ENCODE measurements at places on chromosomes 16 and 17.

- DNase-seq, result no peak
These were observed 129.8 kb downstream of the ZNF423 start for GRCh38 chr16:49726155-49726554.

- DNase-seq, result no peak
These were observed 2.6 kb downstream of the BBS2 start for GRCh38 chr16:56517206-56517605.

GRCh38 chr16:88454523-88454947 lies 1.5 kb downstream of the ZFPM1 start:
- peak; percentile 26 for DNase-seq

- DNase-seq, result no peak
These were observed 10.9 kb upstream of the ARHGAP23 start for GRCh38 chr17:38417210-38417951.

DNA sequence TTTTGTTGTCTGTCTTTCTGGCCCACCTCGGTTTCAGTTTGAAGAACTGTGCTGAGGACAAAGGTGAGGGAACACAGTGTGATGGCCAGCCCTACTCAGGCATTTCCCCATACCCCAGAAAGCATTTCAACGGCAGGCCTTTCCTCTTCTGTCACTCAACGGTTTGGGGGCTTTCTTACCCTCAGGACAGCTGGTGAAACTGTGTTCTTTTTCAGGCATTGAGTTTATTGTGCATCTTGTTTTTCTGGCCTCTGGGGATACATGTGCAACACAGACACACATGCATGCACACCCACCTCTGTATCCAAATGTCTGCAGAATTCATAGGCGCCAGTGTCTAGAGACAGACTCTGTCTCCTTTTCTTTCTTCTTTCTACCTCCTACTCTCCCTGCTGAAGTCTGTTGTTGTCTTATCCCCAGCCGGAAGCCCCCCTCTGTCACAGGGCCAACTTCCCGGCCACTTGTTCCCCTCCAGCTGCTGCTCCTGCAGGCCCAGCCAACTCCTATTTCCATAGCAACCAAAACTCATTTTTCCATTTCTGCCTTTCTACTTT lies 17.0 kb downstream of the CHD9 start:
- no peak for DNase-seq

- DNase-seq, result no peak
These were observed 697 bp upstream of the SHISA9 start for GRCh38 chr16:12900599-12901203.

- DNase-seq, result no peak
These were observed 20.5 kb upstream of the METTL16 start for GRCh38 chr17:2532146-2532720.

- DNase-seq, result no peak
These were observed 8.2 kb downstream of the PGAP3 start for GRCh38 chr17:39679521-39680192.

- no peak for DNase-seq
These were observed 196.8 kb downstream of the CA10 start for GRCh38 chr17:51961689-51962088.

DNA sequence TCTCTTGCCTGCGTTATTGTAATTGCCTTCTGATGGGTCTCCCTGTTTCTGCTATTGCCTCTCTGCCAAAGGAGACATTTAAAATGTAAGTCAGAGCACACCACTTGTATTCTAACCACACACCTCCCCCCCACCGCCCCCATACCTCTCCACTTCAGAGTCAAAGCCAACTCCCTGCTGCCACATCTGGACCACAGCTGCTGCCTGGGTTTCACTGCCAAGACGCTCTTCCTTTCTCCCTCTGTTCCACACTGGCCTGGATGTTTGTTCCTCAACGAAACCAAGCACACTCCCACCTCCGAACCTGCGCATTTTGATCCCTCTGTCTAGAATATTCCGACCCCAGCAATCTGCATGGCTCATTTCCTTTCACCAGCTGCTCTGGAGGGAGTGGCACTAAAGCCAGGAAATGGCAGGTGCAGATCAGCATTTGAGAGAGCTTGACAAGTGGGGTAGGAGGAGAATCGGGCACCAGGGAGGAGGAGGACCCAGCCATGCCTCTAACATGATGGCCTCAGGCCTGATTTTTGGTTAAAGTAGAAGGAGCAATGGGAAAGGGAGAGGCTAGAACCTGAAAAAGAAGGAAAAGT lies 92.4 kb upstream of the HS3ST2 start:
- no peak for DNase-seq

DNA sequence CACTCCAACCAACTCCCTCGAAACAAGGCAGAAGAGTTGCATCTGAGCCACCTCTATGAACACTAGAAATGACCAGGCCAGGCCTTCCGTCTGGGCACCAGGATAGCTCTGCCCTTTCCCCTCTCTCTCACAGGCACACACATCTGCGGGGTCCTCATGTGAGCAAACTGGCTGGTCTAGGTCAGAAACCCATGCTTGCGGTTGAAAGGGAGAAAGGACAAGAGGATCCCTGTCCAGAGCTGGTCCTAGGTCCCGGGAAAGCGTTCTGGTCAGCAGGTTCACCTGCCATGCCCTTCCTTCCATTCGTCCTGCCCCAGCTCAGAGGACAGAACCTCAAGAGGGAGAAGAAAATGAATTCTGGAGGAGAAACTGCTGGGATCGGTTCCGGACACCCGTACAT lies 2.7 kb downstream of the MNT start:
- no peak for DNase-seq

GRCh38 chr17:77189148-77189547 lies 48.4 kb downstream of the SEC14L1 start:
- no peak for DNase-seq

DNA sequence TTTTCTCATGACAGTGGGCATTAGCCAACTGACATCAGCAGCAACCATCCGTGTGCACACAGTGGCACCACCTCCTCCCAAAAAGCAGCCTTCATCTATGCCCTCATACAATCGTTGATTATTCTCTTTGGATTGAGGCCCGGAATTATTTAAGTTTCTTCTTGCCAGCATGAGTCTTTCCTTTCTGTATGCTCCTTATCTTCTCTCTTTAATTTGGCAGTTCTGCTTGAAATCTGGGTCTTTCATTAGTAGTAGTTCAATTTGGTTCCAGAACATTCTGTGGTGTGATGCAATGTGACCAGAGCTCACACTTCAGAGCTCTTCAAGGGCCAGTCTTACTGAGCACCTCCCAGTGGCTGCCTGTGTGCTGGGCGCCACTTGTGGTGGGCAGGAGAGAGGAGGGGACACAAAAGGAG lies 52.2 kb upstream of the STH start:
- no peak for DNase-seq

DNA sequence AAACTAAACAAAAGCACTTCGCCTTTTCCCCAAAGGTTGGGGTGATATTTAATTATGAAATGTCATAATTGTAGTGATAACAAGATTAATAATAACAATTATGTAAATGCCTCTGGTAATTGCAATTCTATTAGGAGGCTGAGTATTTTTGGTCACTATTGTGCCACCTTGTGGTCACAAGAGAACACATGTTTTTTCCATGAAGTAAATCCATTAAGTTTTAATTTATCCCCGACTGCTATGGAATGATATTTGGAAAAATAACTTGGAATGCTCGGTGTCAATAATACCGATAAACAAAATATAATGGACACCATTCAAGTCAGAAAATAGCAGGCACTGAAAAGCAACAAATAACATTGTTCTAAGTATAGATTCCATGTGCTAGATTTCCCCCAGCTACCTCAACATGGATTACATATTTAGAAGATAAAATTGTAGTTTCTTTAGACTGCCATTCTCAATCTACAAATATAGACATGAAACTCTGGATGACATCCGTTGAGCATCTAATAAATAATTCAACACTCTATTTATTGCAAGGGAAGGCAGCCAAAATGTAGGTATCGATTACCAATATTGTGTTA lies 25.0 kb upstream of the KCNJ2 start:
- no peak for DNase-seq

- no peak for DNase-seq
These were observed 12.5 kb downstream of the CAPN15 start for GRCh38 chr16:539901-540530.

GRCh38 chr17:68054296-68054900 lies 18.9 kb downstream of the KPNA2 start:
- DNase-seq, result no peak

DNA sequence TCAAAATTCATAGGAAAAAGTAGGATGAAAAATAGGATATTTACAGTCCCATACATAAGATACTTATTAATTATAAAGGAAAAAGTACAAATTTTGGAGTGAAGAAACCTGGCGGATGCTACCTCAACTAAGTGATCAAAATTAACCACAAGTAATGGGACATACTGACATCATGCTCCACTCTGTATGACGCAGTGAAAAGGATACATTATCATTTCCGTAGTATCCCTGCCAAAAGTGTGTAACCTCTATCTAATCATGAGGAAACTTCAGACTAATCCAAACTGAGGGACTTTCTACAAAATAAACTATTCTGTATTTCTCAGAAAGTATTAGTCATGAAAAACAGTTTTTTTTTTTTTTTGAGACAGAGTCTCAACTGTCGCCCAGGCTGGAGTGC lies 60.5 kb downstream of the TRIM37 start:
- DNase-seq, result no peak

- no peak for DNase-seq
These were observed 215.3 kb upstream of the SOX9 start for GRCh38 chr17:71905376-71906031.

DNA sequence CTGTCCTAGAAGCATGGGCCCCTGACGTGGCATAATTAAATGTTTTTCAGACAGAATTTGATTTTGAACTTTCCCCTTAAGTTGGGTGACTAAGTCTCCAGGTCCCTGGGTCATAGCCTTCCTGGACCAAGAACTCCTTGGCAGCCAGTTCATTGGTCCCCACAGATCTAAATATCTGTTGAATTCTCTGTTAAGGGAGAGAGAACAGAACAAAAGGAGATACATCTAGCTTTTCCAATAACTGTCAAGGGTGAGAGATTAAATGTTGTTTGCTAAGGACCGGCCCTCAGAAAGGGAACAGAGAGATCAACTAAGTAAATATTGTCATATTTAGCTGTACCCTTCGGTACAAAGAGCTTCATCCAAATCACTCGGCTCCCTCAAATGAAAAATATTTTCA lies 78.2 kb upstream of the NOL11 start:
- no peak for DNase-seq

- DNase-seq, result no peak
These were observed 1.8 kb upstream of the WIPI1 start for GRCh38 chr17:68459037-68459639.

DNA sequence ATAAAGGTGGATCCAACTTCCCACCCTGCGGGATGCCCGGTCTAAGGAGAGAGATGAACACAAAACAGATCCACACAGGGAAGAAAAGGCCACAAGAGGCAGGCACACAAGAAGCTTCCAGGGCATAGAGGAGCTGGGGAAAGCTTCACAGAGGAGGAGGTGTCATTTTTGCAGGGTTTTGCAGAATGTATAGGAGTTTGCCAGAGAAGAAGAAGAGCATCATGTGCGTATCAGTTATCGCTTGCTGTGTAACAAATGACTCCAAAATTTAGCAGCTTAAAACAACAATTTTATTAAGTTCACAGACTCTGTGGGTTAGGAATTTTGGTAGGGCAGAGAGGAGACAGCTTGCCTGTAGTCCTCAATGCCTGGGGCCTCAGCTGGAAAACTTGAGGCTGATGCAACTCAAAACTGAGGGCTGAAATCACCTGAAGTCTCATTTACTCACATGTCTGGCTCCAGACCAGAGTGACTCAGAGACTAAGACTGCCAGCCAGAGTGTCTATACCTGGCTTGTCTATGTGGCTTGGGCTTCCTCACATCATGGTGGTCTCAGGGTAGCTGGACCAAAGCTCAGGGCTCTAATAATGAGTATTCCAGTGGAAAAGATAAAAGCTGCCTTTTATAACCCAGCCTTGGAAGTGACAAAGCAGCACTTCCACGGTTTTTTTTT lies 33.9 kb upstream of the ZNF423 start:
- no peak for DNase-seq

GRCh38 chr17:39738568-39738901 lies 797 bp downstream of the GRB7 start:
- peak; percentile 50 for DNase-seq

DNA sequence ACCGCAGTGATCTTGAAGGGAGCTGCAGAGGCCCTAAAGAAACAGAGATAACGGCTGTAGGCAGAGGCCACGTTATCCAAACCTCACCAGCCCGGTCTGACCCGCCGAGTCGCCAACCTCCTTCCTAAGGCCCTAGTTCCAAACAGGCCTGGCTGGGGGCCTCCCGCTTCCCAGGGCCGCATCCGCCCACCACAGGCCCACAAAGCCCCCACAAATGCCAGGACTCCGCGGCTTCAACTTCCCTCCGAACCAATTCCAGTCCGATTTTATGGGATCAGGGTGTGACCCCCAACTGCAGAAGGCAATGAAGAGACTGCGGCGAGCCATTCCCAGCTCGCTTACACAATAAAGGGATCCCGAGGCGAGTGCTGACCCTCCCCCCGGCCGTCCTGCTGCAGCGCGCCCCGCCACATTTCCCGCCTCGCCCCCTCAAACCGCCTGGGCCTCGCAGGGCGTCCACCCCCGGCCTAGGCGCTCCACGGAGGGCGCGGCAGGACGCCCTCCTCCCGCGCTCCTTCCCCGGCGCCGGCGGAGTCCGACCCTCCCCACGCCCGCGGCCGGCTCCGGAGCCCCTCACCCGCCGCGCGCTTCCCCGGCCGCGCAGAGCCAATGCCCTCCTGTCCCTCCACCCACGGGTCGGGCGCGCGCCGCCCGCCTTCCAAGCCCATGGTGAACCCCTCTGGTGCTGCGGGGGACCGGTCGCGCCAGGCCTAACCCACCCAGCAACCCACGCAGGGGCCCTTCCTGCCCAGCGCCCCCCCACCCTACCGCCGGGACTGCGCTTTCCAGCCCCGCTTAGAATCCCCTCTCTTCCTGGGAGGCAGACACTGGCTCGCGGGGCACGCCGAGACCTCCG lies 926 bp downstream of the MYH10 start:
- DNase-seq, result no peak

- no peak for DNase-seq
These were observed 30.2 kb upstream of the ZNF469 start for GRCh38 chr16:88352261-88353200.

- no peak for DNase-seq
These were observed 2.2 kb upstream of the BAHCC1 start for GRCh38 chr17:81392909-81393654.

DNA sequence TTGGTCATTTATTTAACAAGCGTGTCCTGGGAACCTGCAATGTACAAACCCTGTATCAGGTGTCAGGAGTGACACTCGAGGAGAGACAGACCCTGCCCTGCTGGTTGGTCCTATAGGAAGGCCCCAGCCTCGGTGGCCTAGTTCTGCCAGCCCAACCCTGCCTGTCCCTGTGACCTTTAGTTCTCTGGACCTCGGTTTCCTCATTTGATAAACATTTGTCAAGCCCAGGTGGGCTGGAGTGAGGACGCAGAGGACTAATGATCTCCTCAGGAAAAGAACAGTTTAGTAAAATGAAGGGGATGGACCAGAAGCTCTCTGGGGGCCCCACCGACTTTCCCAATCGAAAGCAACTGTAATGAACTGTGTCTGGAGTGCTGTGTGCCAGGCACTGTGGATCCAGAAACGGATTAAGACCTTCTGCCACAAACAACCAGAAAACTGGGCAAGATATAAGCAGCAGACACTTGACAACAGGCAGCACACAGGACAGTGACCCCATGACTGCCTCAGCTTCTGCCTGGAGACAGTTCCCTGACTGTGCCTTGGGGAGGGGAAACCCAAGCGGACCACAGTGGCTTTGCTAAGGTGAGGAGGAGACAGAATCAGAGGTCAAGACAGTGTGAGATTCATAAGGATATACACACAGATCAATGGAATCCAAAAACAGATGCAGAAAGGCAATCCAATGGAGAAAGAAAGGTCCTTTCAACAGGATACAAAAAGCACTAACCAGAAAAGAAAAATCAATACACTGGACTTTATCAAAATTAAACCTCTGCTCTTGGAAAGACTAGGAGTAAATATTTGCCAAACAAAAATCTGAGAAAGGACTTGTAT lies 8.8 kb downstream of the PRCD start:
- no peak for DNase-seq

All from stimulated activated CD4-positive, alpha-beta T cell treated with anti-CD3 and anti-CD28 coated beads, Interleukin-4, amount 100 ng/mL, for 4 hours (primary cell).